ENCODE measurements at places on chromosomes 5 and 9.

DNA sequence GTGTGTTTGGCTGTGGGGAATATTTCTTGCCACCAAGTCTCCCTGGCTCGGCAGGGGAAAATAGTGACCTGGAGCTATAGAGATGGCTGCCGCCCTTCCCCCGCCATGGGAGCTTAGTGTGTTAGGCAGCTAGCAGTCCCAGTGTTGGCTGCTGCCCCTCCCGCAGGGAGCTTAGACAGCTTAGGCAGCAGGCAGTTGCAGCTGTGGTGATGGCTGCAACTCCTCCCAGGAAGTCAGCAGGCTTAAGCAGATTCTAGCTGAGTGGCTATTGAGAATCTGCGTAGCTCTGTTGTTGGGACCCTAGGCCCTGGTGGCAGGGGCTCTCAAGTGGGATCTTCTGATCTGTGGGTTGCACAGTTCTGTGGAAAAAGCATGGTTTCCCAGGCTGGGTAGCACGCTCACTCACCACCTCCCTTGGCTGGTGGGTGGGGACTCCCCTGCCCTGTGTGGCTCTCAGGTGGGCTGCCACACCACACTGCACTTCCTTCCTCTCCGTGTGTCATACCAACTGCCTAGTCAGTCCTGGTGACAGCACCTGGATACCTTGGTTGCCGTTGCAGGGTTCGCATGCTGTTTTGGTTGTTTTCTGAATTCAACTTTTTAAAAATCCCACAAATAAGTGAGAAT is 9.3 kb downstream of the OR1N2 start:
- no peak for DNase-seq

- DNase-seq: no peak
Observed at GRCh38 chr9:90642570-90643539, at the start of gene DIRAS2. Gene DIRAS2, minus strand, starts transcription at chr9:90642824. Its CDS starts 28,997 bp downstream, at chr9:90613827.

GRCh38 chr5:65061250-65061973 is 292.7 kb downstream of the CWC27 start:
- no peak for DNase-seq

- no peak for DNase-seq
Observed at GRCh38 chr5:175254155-175254554, 189.8 kb downstream of the DRD1 start.

- DNase-seq: no peak
Observed at GRCh38 chr5:147046281-147046680, 167.7 kb upstream of the PPP2R2B start.

- no peak for DNase-seq
Observed at GRCh38 chr9:134531220-134531970, 110.2 kb upstream of the COL5A1 start.

- DNase-seq: no peak
Observed at GRCh38 chr5:173613433-173614159, 2.9 kb downstream of the BOD1 start.

- no peak for DNase-seq
Observed at GRCh38 chr5:133953568-133954145, 14.8 kb downstream of the C5orf15 start.
